ENCODE measurements at places on chromosomes 12 and 14. TPM values are rescaled to one million over a fixed set of nuclear protein-coding genes. Genes with fewer than 3 reads are reported as not detected.

Gene RERGL
- total RNA-seq, result 6.9 TPM

Gene TMEM52B
- total RNA-seq, result 0.27 TPM

DNA sequence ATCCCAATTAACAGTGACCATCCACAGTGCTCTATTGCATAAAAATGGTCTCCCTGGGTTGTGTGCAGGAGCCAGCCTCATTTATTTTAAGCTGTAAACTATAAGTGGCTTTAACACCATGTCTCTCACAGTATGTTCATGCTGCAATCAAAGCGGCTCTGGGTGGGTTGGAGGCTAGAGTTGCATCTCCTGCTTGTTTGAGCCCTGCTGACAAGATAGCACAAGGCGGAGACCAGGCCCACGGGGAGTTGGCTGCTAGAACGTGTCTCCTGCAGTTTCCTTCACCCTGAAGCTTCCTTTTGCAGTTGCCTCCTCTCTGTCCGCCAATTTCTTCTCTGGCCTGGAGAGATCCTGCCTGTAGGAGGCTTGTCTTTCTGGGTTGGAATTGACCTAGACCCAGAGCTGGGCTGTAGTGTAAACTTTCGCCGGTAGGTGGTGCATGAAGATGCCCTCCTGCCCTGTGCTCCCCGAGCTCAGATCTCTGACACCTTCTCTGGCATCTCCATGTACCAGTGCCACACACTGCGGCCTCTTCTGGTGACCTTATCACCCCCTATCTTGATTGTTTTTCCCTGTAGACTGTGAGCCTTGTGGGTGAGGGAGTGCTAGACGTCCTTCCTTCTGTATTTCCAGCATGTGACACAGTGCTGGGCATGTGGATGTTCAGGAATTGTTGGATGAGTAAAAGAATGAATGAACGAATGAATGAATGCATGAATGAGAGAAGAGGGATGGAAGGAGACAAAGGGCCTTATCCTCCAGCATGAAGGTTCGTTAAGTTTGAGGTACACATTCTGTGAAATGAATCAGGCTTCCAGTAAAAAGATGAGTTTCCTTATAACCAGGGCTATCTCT, 10.4 kb downstream of the OTUB2 start:
- peak; percentile 88 for DNase-seq

- DNase-seq, result no peak
These were observed 12.9 kb downstream of the FSCB start for GRCh38 chr14:44494137-44494536.

Gene PLEKHH1
- 1.6 TPM for total RNA-seq

DNA sequence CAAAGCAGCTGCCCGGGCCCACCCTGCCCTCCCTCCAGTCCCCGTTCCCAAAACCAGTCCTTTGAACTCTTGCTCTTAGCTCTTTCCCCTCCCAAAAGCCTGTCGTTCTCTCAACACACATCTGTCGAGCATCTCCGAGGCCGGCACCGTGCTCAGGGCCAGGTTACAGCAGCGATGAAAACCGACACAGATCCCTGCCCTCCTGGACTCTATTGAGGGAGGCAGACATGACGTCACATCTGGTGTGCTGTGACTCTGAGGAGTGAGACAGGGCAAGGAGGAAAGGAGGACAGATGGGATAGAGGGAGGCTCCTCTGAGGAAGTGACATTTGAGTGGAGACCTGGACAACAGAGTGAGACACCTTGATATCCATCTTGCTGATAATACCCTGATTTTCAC, 34.6 kb upstream of the PWP1 start:
- DNase-seq, result no peak

GRCh38 chr14:64880221-64881121, 764 bp upstream of the SPTB start:
- peak; percentile 64 for DNase-seq

- DNase-seq, result no peak
These were observed 104.7 kb downstream of the PLEKHA5 start for GRCh38 chr12:19234171-19234704.

GRCh38 chr12:108950991-108951739, 69.7 kb downstream of the SVOP start:
- peak; percentile 84 for DNase-seq

Gene LRRC10
- total RNA-seq, result not detected

Gene TROAP
- total RNA-seq, result 1.1 TPM

DNA sequence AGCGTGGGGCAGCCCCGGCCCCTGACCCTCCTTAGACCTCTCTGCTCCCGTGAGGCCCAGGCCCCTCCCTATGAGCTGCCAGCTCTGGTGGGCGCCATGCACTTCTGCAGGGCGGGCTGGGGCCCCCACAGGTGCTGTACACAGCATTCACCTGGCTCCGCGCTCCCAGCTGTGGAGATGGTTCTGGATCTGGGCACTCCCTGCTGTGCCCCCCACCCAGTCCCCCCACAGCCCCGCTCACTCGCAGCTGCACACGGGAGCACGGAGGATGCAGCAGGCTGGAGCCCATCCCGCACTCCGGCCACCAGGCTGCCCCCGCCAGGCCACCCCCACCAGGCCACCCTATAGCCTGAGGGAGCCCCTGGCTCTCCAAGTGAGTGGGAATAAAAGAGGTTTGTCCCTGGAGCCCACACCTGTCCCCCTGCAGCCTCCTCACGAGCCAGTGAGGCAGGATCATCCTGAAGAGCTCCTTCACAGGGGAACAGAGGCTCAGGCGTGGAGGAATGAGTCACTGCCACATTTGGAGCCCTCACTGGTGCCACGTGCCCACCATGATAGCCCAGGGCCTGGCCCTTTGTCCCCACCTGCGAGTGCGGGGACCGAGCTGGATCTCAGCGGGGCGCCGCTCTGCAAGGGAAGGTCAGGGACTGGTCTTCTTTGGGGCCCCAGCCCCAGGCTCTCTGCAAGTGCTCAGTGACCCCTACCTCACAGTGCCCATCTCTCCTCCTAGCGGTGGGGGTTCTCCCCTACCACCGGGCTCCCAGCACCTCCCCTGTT, 1.9 kb downstream of the ADSS1 start:
- no peak for DNase-seq

- DNase-seq, result no peak
These were observed 86.8 kb downstream of the ITPR2 start for GRCh38 chr12:26746121-26746714.

Gene CLEC2D
- 36.5 TPM for total RNA-seq

- DNase-seq, result no peak
These were observed 119.0 kb upstream of the ATP2B1 start for GRCh38 chr12:89827592-89827991.

GRCh38 chr12:8906266-8907180, 7.8 kb upstream of the PHC1 start:
- DNase-seq, result no peak

GRCh38 chr12:54221402-54221984, 32.7 kb upstream of the SMUG1 start:
- no peak for DNase-seq

GRCh38 chr14:104512061-104512460, 67.5 kb upstream of the C14orf180 start:
- no peak for DNase-seq
